Gastroesophageal sphincter (tissue), 4 donors: ENCODE measurements at places on chromosomes 16 and 17. TPM values are rescaled to one million over a fixed set of nuclear protein-coding genes. Genes with fewer than 3 reads are reported as not detected.

GRCh38 chr17:4789701-4789950, 862 bp downstream of the GLTPD2 start:
- ATAC-seq, result no peak

Gene SEPTIN1
- total RNA-seq, result 1.3 TPM

DNA sequence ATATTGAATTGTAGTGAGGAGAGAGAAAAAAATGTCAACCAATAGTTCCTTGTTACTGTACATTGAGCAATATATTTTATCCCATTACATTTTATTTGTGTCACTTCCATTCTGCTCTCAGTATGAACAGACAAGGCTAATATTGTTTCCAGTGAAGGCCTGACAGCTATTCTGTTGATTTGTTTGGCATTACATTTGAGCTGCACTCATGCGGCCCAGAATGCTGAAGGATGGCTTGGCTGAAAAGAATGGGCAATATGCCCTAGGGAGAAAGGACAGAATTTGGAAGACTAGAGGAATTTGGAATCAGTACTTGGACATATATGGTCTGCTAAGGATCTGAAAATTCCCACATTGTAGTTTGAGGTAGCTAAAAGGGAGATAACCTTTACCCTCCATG, 1294.4 kb downstream of the CDH8 start:
- ATAC-seq, result no peak

DNA sequence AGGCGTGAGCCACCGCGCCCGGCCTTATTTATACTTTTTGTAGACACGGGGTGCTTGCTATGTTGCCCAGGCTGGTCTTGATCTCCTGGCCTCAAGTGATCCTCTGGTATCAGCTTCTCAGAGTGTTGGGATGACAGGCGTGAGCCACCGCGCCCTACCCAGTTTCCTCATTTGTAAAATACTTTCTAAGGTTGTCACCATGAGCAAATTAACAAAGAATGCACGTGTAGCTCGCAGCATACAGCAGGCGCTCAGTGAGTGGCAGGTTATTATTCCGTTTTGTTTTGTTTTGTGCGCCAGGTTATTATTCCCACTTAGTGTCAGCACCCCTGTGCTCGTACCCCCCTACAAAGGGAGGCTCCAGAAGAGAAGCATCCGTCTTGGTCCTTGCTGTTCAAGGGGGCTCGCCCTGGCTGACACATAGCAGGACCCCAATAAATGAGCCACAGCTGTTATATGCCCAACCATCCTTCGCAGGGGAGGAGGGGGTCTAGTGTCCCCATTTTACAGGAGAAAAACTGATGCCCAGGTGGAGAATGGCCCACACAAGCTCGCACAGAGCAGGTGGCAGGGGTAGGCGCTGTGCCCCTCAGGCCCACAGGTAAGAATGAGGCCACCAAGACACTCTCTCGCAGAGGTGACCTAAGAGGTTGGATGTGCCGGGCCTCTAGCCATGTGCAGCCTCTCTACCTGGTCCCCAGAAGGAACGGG, 686 bp upstream of the MIEF2 start:
- ATAC-seq, result no peak
